Kidney epithelial cell (primary cell): ENCODE measurements at places on chromosomes 6 and 20.

GRCh38 chr6:41967312-41968287, 26.0 kb upstream of the CCND3 start:
- peak; percentile 56 for DNase-seq

GRCh38 chr6:75234126-75234865, 9.3 kb downstream of the COX7A2 start:
- DNase-seq: no peak

DNA sequence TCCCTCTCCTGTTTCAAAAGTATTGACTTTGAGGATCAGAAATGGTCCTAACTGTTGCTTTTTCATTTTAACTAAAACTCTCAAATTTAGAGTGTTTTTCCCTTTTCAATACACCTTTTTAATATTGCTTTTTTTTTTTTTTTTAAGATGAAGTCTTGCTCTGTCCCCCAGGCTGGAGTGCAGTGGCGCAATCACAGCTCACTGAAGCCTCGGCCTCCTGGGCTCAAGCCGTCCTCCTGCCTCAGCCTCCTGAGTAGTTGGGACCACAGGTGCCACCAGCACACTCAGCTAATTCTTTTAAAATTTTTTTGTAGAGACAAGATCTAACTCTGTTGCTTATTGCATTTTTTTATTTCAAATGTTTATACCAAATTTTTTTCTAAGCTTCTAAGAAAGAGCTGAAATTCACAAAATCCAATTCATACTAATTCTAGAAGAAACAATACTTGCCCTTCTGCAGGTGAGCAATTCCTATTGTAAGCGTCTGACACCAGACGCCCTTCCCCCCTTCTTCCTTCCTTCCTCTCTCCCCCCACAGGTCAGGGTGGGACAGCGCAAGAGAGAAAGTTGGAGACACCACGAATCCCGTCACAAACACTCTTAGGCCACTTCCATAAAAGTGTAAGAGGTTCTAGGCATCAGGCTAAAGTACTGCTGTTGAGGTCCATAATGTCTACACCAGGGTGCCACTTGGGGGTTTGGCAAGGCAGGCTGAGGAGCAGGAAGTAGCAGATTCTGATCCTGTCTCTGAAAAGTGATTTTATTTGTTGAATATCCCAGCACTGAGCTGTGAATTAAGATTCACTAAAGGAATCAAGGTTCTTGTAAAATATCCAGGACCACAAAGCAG, 12.8 kb downstream of the DLL1 start:
- no peak for DNase-seq

GRCh38 chr20:49594143-49594930, 26.4 kb upstream of the PTGIS start:
- DNase-seq: no peak

GRCh38 chr20:39853636-39854035, 835.4 kb downstream of the MAFB start:
- DNase-seq: peak; percentile 64

DNA sequence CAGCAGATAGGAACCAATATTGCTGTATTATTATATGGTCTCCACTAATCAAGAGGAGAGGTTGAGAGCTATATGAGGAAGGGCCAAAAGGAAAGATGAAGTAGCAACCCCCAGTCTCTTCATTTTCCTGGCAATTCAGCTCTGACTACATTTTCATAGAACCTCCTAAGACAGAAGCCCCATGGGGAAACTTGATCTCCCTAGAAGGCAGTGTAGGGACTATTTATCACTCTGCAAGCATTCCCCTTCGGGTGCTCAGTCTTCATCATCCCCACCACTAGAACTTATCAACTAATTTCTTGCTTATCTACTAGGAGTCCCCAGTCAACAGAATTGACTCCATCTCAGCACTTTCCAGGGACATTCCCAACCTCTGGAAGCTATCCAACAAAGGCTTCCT, 25.5 kb upstream of the ITCH start:
- no peak for DNase-seq

DNA sequence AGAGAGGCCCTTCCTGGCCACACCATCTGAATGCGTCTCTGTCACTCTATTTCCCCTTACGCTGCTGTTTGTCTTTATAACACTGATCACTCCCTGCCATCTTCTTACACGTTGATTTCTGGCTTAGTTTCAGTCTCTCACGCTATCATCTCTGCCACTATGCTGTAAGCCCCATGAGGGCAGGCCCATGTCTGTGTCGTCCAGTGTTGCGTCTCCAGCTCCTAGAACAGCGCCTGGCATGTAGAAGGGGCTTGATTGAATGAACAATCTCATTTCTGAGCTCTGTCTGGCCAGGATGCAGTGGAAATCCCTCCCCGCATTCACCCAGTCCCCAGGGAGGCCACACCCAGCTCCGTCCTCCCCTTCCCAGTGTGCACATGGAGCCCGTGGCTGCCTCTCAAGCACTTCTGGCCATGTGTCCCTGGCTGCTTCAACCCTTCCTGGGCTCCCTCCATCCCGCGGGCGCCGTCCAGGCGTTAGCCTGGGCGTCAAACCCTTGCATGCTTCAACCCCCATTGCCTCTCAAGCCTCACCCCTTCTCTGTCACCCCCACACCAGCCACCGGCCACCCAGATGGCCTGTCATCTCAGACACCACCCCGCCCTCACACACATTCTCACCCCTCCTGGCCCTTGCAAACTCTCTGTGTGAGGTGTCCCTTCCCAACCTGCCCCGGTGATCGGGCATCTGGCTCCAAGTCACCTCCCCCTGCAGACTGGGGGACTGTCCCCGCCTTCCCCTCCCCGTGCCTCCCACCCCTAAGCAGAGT, 71.1 kb downstream of the SRC start:
- DNase-seq: no peak

DNA sequence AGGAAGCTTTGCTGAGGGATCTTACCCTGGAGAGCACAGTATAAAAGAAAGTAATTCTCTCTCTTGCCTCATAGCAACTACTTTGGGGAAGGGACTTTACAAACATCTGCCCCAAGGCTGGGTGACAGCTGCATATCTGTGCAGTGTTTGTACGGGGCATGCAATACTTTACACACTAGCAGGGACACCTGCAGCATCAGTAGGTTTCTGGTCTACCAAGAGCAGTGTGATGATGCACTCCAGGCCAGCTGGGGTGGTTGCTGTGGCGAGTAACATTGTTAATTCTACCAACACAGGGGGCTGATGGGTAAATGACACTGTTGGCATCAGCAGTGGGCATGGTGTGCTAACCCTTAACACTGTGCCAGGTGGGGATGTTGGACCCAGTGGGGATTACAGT, 48.0 kb downstream of the ADTRP start:
- no peak for DNase-seq

DNA sequence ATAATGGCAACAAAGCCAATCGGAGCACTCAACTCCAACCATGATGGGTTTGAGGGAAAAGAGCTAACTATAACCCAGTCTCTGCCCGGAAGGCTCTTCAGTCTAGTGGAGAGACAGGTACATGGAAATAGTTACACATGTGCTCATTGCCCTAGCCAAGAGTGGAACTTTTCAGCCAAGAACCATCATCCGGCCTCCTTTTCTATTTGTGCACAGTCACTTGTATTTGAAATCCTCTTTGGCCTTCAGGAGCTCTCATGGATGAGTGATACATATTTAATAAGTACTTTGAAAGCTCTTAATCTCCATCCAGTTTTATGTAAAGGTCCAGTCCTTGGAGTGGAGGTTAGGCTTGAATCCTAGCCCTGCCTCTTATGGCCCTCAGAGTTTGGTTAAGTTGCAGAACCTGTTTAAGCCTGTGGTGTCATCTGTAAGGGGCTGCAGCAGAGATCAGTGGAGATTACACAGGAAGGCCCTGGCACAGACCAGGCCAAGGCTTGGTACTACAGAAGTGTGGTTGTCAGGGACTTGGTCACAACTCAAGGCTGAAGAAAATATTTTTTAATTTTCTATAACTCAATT, 72.3 kb upstream of the SMLR1 start:
- DNase-seq: no peak

DNA sequence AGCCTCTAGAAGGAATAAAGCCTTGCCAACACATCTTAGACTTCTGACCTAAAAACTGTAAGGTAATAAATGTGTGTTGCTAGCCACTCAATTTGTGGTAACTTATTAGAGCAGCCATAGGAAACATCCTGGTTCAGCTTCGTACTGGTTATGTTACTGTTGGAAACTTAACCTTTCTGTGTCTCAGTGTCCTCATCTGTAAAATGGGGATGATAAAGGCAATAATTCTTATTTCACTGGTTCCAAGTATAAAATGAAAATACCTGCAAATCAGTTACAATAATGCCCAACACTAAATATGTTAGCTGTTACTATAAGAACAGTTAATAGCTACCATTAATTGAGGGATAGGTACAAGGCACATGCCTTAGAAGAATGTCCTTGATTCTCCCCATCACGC, 14.3 kb upstream of the RBPJL start:
- no peak for DNase-seq

DNA sequence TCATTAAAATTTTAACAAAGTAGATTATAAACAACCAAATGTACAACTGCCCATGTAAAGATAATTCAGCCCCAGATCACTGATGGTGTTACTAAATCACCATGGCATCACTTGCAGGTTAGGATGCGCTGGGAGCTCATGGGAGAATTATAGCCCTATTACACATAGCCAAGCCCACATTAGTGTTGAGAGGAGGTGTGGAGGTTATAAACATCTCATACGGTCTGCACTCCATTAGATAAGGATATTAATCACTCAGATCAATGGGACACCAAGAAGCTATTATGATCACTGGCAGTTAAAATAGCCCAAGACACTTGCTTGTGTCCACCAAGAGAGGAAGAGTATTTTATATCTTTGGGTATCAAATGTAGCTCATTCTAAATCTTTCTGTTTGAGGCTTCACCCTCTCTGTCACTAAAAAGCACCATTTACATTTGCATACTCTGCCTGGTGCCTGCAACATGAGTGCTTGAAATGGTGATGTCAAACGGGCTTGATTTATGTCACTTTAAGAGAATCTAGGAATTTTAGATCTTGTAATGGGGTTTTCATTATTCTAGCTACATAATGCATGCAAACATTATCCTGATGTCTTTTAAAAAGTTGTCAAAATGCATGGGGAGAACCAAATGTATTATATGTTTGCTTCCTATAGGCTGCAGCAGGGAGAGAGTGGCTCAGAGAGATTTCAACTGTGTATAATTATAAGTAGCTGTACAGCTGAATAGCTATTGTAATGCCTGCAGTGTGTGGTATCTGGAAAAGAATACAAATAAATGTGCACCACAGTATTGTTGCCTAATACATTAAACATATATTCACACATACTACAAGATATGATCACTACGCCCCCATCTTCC, 654.1 kb upstream of the MARCKS start:
- no peak for DNase-seq

DNA sequence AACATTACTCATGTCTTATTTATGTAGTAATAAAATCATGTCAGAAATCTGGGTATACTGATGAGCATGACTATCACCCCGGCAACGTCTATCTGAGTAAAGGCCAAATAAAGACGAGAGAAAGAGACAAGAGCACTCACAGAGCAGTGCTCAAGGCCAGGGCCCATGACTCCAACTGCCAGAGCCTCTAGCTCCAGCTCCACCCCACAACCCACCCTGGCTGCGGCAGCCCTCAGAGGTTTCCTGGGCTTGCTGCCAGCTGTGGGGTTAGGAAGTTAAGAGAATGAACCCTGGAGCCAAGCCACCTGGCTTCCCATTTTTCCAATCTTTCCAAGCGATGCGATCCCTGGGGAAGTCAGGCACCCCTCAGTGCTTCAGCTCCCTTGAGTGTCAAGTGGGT, 92.0 kb upstream of the PAX1 start:
- DNase-seq: no peak

DNA sequence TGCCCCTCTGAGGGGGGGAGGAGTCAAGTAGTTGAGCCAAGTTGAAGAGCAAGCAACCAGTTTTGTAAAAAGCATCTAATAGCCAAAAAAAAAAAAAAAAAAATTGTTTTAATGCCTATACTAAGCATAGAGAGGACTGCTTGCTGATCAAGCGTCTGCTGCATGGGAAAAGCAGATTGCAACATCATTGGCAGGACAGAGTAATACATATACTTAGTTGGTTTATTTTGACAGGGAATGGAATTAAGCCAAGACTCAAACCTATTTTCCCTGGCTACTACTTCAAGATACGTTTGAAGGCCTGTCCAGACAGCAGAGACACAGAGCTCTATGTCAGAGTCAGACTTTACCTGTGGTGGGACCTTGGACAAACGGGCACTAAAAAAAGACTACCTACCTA, 120.5 kb downstream of the RTN4IP1 start:
- DNase-seq: no peak
